ENCODE measurements at places on chromosomes 1 and 21.

DNA sequence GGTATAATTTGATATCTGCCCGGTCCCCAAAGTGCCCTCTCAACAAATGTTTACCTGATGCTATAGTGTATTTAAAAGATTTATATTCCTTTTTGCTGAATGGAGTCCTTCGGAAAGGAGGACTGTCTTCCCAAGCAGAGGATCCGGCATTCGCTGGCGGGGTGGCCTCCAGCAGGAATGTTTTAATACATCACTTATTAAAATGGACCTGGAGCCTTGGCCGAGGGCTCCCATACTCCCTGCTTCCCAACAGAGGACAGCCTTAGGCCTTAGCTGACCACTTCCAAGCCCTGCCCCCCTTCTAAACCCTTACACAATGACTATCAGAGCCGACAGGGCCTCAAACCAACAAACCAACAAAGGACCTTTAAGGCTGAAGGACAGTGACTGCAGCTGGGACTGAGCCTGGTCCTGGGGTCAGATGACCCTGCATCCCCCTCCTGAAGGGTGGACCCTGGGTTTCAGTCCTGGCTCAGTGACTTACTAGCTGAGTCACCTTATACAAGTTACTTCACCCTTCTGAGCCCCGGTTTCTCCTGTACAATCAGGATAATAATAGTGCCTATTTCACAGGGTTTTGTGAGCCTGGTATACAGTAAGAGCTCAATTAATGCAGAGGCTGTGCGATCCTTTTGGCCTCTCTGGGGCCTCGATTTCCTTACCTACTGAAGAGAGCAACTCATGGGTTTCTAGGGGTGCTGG, 5.6 kb downstream of the CAMK2N1 start:
- H3K27me3 ChIP-seq: peaks cover 95% of the 10 kb centered on the region
- no peak overlapping the region for H3K27ac ChIP-seq
- no peak overlapping the region for H3K4me3 ChIP-seq

DNA sequence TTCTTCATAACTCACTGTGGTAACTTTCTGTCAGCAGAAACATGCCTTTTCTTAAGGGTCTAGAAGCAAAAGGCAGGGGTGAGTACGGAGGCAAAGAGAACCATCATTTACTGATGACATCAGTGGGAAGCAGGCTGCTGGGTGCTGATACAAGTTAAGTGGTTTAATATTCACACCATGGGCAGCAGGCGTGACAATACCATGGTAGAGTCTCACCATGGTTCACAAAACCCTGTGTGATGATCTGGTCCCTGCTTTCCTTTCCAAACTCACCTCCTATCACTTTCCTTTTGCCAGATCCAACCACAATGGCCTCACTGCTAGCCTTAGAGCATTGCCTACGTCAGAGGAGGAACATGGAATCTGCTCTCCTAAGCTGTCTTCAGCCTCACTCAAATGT, 8.7 kb downstream of the MAB21L3 start:
- H3K27me3 ChIP-seq: peaks cover 22% of the 10 kb centered on the region
- no peak overlapping the region for H3K27ac ChIP-seq
- no peaks in the 10 kb centered on the region for H3K4me1 ChIP-seq
- no peak overlapping the region for H3K4me3 ChIP-seq
- DNase-seq: no peak
- no peaks in the 10 kb centered on the region for H3K36me3 ChIP-seq

DNA sequence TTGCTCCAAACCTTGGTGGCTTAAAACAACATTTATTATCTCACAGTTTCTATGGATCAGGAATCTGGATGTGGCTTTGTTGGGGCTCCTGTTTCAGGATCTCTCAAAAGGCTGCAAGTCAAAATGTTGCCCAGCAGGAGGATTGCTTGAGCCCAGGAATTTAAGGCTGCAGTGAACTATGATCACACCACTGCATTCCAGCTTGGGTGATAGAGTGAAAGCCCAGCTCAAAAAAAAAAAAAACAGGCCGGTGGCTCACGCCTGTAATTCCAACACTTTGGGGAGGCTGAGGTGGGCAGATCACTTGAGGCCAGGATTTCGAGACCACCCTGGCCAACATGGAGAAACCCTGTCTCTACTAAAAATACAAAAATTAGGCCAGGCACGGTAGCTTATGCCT, 30.0 kb downstream of the BCAS2 start:
- no peak overlapping the region for H3K27ac ChIP-seq
- H3K4me1 ChIP-seq: no peaks in the 10 kb centered on the region
- H3K36me3 ChIP-seq: no peaks in the 10 kb centered on the region
- H3K4me3 ChIP-seq: no peak overlapping the region
- H3K27me3 ChIP-seq: peaks cover 5% of the 10 kb centered on the region

DNA sequence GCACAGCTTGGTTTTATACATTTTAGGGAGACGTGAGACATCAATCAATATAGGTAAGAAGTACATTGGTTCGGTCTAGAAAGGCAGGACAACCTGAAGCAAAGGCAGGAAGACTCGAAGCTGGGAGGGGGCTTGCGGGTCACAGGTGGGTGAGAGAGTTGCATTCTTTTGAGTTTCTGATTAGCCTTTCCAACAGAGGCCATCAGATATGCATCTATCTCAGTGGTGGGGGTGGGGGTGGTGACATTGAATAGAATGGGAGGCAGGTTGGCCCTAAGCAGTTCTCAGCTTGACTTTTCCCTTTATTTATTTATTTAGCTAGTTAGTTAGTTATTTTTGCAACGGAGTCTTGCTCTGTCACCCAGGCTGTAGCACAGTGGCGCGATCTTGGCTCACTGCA, 85.6 kb downstream of the WDR4 start:
- no peak for DNase-seq
- no peak overlapping the region for H3K27ac ChIP-seq
- peaks cover 58% of the 10 kb centered on the region for H3K27me3 ChIP-seq
- no peaks in the 10 kb centered on the region for H3K4me1 ChIP-seq
- H3K4me3 ChIP-seq: no peak overlapping the region
- no peaks in the 10 kb centered on the region for H3K36me3 ChIP-seq

GRCh38 chr1:25744140-25744581, 55.8 kb upstream of the SELENON start:
- no peak overlapping the region for H3K27ac ChIP-seq
- DNase-seq: no peak
- peaks cover 5% of the 10 kb centered on the region for H3K4me1 ChIP-seq
- no peak overlapping the region for H3K4me3 ChIP-seq

GRCh38 chr1:18328803-18329202, 151.9 kb upstream of the KLHDC7A start:
- H3K27me3 ChIP-seq: no peaks in the 10 kb centered on the region
- H3K36me3 ChIP-seq: no peaks in the 10 kb centered on the region
- no peak for DNase-seq
- no peaks in the 10 kb centered on the region for H3K4me1 ChIP-seq
- no peak overlapping the region for H3K4me3 ChIP-seq

DNA sequence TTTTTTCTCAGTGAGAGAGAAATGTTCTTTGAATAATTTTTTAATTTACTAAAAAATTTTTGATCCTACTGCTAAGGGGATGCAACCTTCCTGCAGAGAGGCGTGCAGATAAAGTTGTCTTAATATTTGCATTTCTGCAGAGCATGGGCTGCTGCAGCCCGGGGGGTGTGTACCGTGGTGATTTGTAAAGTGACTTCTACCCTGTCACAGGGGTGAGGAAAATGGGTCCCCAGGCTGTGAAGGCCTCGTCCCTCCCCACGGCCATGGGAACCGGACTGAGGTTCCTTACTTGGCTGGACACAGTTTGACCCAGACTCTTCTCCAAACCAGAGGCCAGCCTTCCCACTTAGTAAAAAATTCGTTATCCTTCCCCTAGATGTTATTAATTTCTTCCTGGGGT, 9.5 kb upstream of the C1orf174 start:
- peaks cover 36% of the 10 kb centered on the region for H3K27me3 ChIP-seq
- H3K4me3 ChIP-seq: no peak overlapping the region
- H3K27ac ChIP-seq: no peak overlapping the region
- no peaks in the 10 kb centered on the region for H3K36me3 ChIP-seq
- DNase-seq: no peak

DNA sequence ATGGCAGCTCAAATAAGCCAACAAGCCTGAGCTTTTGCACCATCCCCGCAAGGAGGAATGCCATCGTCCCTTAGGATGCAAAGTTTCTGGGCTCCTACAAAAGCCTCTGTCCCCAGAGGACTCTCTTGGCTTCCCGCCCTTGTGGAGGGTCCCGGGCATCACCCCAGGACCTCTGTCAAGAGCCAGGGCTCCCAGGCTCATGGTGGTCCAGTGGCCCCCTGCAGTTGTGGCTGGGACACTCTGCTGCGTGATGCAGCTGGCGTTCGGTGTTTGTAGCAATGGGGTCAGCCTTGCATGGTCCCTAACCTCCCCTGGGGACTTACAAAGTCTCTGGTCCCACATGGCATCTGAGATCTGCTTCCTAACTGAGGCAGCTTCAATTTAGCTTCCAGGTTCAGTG, 104.7 kb downstream of the RIPK4 start:
- no peak overlapping the region for H3K27ac ChIP-seq
- DNase-seq: no peak
- H3K4me3 ChIP-seq: no peak overlapping the region
- H3K27me3 ChIP-seq: peaks cover 23% of the 10 kb centered on the region
- H3K36me3 ChIP-seq: no peaks in the 10 kb centered on the region

GRCh38 chr1:64139877-64140276, 63.5 kb upstream of the UBE2U start:
- H3K36me3 ChIP-seq: no peaks in the 10 kb centered on the region
- H3K27me3 ChIP-seq: no peaks in the 10 kb centered on the region
- no peaks in the 10 kb centered on the region for H3K4me1 ChIP-seq
- H3K27ac ChIP-seq: no peak overlapping the region
- H3K4me3 ChIP-seq: no peak overlapping the region
- no peak for DNase-seq

DNA sequence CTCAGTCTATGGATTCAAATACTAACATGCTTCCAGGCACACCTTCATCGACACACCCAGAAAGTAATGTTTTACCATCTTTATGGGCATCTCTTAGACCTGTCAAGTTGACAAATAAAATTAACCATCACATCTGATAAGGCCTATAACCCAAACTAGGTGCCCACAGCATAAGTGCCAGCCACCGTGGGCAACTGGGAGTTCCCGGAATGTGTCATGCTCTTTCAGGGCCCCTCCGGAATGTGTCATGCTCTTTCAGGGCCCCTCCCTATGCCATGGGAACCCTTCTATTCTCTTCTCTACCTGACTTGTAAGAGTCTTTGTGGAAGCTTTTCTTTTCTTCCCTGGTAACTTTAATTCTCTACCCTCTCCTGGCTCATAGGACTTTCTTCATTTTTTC, 26.6 kb downstream of the KRTAP24-1 start:
- no peak overlapping the region for H3K4me3 ChIP-seq
- no peak for DNase-seq
- H3K4me1 ChIP-seq: no peaks in the 10 kb centered on the region
- no peaks in the 10 kb centered on the region for H3K36me3 ChIP-seq

GRCh38 chr1:220189750-220190347, 82.4 kb downstream of the RAB3GAP2 start:
- H3K4me1 ChIP-seq: no peaks in the 10 kb centered on the region
- H3K36me3 ChIP-seq: peaks cover 37% of the 10 kb centered on the region
- H3K27ac ChIP-seq: no peak overlapping the region
- no peak overlapping the region for H3K4me3 ChIP-seq
- no peak for DNase-seq

DNA sequence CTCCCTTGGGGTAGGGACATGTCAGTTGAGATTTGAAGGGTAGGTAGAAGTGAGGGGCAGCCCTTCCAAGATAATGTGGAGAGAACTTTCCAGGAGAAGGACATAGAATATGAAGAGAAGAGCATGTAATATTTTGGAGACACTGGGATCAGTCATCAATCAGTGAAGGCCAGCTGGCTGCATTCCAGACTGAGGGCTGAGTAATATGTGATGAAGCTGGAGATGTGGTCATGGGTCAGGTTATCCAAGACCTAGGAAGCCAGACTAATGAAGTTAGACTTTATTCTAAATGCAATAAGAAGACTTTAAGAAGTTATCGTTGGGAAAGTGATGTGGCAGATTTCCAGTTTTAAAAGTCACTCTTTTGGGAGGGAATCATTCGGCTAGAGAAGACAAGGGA, 262.0 kb downstream of the HMCN1 start:
- no peak for DNase-seq
- no peaks in the 10 kb centered on the region for H3K27me3 ChIP-seq
- H3K27ac ChIP-seq: no peak overlapping the region

DNA sequence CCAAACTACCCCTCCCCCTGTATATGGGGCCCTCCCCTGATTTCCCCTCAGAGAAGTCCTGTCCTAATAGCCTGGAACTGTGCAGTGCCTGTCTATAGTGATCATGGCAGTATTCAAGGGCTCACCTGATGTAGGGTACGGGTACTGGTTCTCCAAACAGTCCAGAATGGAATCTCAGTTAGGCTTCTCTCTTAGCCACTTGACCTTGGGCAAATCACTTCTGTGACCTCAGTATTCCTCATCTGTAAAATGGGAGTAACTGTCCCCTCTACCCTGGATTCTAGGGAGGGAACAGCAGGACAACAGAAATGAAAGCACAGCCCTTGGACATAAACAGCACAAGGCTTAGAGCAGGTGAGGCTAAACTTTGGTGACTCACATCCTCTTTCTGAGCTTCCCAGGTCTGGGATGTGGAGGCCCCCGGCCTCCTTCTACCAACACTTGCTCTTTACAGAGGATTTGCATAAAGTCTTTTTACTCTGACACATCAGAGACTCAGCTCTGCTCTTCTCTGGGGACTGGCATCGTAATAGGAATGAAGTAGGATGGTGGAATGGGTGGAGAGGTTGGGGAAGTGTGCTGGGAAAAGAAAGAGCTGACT, 20.0 kb upstream of the PDZK1IP1 start:
- H3K27me3 ChIP-seq: peaks cover 35% of the 10 kb centered on the region
- no peak overlapping the region for H3K4me3 ChIP-seq
- DNase-seq: no peak

DNA sequence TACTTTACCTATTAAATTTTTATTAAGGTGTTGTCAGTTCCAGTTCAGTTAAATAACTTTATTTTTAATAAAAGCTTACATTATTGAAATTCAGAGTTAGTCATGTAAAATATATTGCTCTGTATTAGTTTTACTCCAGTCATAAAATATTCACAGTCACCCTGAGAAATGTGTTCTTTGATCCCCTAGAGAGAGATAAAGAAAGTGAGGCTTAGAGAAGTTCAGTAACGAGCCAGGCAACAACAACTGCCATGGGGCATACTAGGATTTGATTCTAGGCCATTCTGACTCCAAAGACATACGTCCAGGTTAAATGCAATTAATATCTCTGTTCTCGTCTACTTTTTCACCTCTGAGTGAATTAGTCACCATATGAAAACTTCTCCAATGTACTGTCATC, 761.9 kb upstream of the CXADR start:
- no peak for DNase-seq
- H3K4me1 ChIP-seq: no peaks in the 10 kb centered on the region
- H3K4me3 ChIP-seq: no peak overlapping the region
- no peak overlapping the region for H3K27ac ChIP-seq
- no peaks in the 10 kb centered on the region for H3K36me3 ChIP-seq

- H3K27me3 ChIP-seq: no peaks in the 10 kb centered on the region
- peaks cover 10% of the 10 kb centered on the region for H3K4me1 ChIP-seq
- peaks cover 7% of the 10 kb centered on the region for H3K36me3 ChIP-seq
- H3K4me3 ChIP-seq: no peak overlapping the region
- no peak for DNase-seq
Observed at GRCh38 chr1:53862507-53862906, 24.4 kb upstream of the NDC1 start.
